Chondrocyte (in vitro differentiated cells): ENCODE measurements at places on chromosomes 2 and 18. TPM values are rescaled to one million over a fixed set of nuclear protein-coding genes. Genes with fewer than 3 reads are reported as not detected.

Gene BMP10
- total RNA-seq = not detected in 3 replicates

GRCh38 chr2:39435234-39435633, 1.9 kb downstream of the MAP4K3 start:
- H3K27ac ChIP-seq = peak overlapping the region; percentile 87
- no peaks in the 10 kb centered on the region for H3K27me3 ChIP-seq
- H3K4me1 ChIP-seq = peaks cover 77% of the 10 kb centered on the region
- no peaks in the 10 kb centered on the region for H3K36me3 ChIP-seq

Gene ARHGEF33
- 0.28 to 0.87 TPM (median 0.51 TPM) in 3 replicates for total RNA-seq

Gene STRN
- total RNA-seq = 22.7 to 27.5 TPM (median 25.3 TPM) in 3 replicates

Gene USP37
- 9.5 to 14.6 TPM (median 10.0 TPM) in 3 replicates for total RNA-seq

DNA sequence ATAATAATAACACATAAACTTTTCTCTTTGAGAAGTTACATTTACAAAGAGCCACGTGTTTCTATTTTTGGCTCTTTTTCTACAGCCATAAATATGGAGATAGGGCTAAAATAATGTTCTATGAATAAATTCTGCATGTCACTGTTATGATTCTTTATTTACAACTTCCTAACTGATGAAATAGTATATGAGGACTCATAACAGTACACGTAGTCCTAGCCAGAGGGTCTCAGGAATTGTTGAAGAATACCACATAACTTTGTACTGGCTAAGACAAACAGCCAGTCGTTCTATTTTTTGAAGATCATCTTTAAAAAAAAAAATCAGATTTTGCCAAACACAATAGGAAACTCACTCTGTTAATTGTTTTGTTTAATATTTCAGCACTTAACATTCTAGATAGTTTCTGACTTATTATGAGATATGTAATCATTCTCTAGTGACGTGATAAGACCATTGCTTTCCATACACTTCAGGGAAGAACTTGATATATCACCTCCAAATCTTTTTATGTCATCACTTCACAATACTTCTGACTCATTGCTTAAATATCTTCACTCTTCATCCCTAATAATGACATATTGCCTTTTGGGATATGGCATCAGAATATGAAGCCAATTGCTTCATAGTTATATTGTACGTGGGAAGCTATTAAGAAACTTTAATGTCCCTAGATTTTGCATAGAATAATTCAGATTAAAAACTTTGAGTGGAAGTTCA, 256.1 kb downstream of the XIRP2 start:
- H3K27me3 ChIP-seq = no peaks in the 10 kb centered on the region
- no peak overlapping the region for H3K4me3 ChIP-seq
- DNase-seq = no peak
- peak overlapping the region; percentile 61 for H3K27ac ChIP-seq
- H3K4me1 ChIP-seq = peaks cover 34% of the 10 kb centered on the region

DNA sequence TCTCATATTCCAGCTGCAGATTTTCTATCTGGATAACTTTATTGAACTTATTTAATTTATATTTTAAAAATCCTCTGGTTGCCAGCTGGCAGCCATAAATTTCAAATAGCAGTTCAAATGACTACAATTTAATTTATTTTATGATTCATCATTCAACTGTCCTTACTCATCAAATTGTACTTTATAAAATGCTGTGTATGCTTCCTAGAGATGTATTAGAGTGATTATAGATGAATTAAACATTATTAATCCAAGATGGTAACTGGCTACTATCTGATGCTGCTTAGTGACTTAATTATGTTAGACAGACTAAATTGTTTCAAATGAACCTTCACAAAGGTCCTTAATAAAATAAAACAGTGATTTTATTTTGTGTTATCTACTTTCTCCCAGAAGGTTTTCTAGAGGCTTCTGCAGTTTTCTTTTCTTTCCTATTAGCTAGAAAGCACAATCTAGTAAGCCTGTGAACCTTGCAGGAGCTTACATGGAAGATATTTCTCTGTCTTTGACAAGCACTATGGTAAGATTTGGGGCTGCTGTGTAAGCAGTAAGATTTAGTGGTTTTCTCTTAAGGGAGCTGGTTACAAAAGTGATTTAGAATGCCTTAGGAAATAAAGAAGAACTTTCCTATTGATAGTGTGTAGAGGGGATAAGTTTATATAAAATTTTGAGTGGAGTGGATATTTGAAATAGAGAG, 322.3 kb downstream of the FSIP2 start:
- peaks cover 2% of the 10 kb centered on the region for H3K4me1 ChIP-seq
- no peak for DNase-seq
- H3K4me3 ChIP-seq = no peak overlapping the region
- no peak overlapping the region for H3K27ac ChIP-seq

GRCh38 chr2:113876503-113877387, 13.1 kb upstream of the ACTR3 start:
- H3K27me3 ChIP-seq = no peaks in the 10 kb centered on the region
- no peak overlapping the region for H3K27ac ChIP-seq
- H3K4me3 ChIP-seq = no peak overlapping the region
- no peak for DNase-seq
- no peaks in the 10 kb centered on the region for H3K36me3 ChIP-seq

Gene IL18RAP
- not detected in 3 replicates for total RNA-seq

GRCh38 chr2:201004370-201004769, 40.9 kb upstream of the ORC2 start:
- H3K27ac ChIP-seq = no peak overlapping the region
- no peaks in the 10 kb centered on the region for H3K27me3 ChIP-seq
- no peak overlapping the region for H3K4me3 ChIP-seq
- H3K4me1 ChIP-seq = no peaks in the 10 kb centered on the region
- H3K36me3 ChIP-seq = peaks cover 12% of the 10 kb centered on the region

Gene ASXL3
- 3.4 to 14.5 TPM (median 3.9 TPM) in 3 replicates for total RNA-seq

- no peaks in the 10 kb centered on the region for H3K36me3 ChIP-seq
- H3K4me3 ChIP-seq = no peak overlapping the region
- H3K27ac ChIP-seq = no peak overlapping the region
- no peak for DNase-seq
- no peaks in the 10 kb centered on the region for H3K27me3 ChIP-seq
These were observed 418.3 kb upstream of the LRRTM1 start for GRCh38 chr2:80722803-80723202.
